ENCODE measurements at places on chromosomes 7 and 10.

DNA sequence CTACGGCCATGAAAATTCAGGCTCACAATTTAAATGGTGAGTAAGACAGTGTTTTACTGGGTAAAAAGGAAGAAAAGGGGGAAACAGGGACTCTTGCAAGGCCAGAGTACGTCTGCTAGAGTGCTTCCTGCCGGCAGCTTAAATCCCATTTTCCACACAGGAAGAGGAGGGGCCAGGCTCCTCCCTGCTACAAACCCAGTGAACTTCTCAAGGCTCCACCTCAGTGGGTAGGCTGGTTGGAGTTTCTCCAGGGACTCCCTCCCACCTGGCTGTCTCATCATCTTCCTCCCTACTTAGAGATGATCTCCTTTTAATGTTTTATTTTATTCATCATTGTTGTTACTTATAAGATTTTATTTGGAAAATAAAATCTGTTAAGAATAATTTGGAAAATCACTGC, 62.6 kb upstream of the SEMA3C start:
- DNase-seq = no peak

DNA sequence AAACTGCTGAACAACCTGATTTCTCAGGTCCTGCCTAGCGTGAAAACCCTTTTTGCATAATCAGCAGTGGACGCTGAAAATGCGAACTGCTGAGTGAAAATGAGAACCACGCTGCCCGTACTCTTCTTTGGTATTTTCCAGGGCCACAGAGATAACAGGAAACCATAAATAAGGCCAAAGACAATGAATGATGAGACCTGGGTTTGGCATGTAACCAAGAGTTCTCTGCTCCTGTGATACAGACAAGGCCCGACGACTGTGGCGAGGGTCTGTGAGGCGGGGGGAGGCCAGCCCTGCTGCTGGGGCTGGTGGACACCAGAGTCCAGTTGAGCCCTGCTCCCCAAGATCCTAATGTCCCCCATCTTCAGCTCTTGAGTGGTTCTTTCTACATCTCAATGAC, 236.0 kb downstream of the WDR11 start:
- DNase-seq = no peak

DNA sequence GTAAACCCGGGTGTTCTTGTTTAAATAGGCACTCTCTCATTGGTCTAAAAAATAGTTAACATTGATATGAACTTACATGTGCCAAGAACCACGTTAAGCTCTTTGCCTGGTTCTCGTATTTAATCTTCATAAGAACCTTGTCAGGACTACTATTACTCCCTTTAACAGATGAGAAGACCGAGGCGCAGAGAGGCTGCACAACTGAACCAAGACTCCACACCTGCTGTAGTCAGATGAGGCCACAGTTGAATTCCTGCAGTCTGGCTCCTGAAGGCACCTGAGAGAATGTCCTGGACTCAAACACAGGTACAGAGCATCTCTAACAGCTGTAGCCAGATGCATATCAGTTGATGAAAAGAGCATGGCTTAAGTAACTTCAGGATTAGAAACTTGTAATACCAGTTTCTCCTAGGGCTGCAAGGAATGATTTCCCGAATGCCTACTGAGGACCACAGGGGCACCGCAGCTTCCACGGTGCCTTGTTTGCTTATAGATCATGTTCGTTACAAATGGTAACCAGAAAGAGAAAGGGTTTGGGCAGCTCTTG, 9.5 kb downstream of the DDC start:
- DNase-seq = no peak

- no peak for DNase-seq
Observed at GRCh38 chr7:33463131-33463530, 333.8 kb downstream of the BBS9 start.

DNA sequence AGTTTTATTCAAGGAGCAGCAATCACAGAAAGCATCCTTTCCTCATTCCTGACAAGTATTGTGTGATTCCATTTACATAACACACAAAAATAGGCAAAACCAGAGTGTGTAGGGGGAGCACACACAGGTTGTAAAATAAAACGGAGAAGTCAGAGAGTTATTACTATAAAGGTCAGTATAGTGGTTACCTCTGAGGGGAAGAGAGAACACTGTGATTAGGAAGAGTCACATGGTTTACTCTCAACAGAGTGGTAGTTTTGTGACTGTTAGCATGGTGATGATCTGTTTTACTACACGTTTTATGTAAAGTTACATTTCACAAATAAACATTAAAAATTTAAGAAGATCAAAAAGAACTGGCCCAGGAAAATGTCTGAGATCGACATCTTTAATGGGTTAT, 74.6 kb downstream of the VPS41 start:
- no peak for DNase-seq

DNA sequence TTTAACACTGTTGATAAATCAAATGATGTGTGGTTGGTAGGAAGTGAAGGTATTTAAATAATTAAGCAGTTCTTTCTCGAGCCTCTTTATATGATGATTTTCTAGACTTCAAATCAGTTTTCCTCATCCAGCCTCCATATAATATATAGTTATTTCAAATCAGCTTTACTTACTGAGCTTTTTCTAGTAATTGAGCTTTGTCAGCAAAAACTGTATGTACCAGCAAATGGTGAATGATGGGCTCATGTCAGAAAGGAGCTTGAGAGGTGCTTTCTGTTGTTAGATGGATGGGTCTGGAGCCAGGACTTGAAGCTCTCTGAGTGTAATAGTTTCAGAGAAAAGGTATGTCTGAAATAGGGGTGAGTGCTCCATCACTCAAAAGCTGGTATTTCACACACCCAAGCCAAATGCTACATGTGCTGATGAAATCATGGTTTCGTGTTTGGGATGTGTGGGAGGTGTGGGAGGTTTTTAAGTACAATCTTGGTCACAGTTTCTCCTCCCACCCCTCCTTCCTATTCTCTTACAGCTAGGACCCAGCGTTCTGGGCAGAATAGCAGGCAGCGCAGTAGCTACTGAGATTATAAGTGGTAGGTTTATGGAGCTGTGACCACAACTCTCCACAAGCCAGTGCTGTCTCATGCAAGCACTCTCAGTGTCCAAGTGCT, 55.8 kb downstream of the LRMDA start:
- no peak for DNase-seq

DNA sequence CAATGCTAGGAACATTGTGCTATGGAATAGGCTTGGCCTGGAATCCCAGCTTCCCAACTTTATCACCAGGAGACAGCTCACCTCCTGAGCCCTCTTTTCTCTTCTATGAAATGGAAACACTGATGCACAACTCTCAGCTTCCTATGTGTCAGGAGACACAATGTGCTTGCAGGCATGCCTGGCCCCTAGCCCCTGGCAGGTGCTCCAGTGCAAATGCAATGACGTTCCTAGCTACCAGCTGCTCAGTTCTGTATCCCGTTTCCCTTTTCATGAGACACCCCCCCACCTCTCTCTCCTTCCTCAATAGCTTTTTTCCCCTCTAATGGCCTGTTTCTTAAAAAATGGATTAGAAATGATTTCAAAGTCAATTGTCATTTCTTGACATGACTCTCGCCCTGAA, 30.7 kb downstream of the HABP2 start:
- DNase-seq = no peak

DNA sequence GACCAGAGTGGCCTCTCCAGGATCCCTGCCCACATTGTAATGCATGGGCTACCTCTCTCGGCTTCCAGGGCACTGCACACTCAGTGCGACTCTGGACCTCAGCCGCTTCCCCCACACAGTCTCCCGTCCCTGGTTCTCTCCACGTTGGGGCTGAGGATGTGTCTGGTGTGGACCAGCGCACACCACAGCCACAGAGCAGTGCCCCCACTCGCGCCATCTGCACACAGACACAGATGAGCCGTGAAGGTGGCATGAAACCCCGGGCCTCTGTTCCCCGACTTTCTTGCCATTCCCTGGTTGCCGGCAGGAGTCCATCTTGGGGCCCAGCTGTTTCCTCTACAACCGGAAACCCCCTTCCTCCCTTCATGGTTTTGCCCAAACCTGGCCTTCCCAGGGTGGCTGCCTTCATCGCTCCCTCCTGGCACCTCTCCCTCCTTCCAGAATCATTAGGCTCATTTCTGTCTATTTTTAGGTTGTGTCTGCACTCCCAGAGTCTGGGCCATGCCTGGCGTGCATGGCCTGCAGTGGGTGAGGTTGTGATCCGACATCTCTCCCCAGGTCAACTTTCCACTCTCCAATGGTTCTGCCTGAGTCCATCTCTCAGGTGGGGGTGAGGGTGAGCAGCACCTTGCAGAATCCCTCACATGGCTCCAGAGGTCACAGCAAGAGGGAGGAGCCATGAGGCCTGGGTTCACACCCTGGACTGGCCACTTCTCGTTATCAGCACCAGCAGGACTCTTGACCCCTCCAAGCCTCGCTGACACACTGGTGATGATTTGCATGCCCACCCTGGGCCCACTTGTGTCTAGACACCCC, 10.1 kb downstream of the RASGEF1A start:
- DNase-seq = no peak

DNA sequence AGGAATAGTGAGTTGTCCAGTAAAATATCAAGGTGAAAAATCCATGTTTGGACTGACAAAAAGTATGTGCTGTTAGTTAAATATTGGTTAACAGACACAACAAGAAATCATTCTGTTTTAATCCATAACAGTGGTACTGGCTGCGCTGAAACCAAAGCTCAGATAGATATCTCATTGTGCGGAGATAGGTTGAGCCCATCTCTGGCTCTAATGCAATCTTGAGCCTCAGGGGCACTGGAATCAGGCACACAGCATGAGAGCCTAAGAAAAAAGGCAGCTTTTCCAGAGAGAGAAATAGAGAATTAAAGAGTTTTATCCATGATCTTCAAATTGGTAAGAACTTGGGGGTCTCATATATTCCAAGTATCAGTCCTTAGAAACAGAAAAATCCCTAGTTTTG, 373.7 kb downstream of the HPSE2 start:
- no peak for DNase-seq

DNA sequence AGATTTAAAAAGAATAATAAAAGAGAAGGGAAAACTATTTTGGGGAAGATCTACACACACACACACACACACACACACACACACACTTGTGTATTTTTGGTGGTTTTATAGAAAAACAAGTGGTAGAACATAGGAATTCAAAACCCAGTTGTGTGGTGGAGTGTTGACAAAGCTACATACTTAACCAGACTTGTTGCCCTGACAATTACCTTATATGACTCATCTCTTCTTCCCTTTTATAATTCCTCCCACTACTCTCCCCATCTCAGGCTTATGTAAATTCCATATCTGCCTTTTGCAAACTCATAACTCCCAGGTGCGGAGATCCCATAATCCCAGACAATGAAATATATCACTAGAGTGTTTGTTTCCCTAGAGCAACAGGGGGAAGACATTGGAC, 873.7 kb downstream of the NXPH1 start:
- no peak for DNase-seq

GRCh38 chr10:2927958-2928840, 139.1 kb upstream of the PFKP start:
- peak; percentile 68 for DNase-seq

DNA sequence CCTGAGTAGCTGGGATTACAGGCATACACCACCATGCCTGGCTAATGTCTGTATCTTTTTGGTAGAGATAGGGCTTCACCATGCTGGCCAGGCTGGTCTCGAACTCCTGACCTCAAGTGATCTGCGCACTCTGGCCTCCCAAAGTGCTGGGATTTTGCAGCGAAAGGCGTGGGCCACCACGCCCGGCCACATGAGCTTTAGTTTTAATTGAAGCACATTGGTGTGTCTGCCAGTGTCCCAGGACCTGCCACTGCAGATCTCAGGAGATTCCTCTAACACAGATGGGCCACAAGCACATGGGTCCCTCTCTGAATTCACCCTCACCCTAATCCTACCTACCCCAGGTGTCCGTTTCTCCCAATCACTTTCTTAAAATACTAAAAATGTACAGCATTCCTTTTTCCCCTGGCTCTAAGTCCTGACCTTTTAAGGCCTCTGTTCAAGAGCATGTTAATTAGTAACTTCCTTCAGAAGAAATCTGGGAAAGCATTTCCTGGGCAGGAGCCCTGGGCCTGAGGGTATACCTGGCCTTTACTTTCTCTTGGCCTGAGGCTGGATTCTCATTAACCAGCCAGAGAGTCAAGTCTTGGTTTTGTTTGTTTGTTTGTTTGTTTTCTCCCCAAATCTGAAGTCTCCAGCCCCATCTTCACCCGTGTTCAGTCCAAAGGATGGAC, 82.6 kb downstream of the PRPF18 start:
- no peak for DNase-seq

DNA sequence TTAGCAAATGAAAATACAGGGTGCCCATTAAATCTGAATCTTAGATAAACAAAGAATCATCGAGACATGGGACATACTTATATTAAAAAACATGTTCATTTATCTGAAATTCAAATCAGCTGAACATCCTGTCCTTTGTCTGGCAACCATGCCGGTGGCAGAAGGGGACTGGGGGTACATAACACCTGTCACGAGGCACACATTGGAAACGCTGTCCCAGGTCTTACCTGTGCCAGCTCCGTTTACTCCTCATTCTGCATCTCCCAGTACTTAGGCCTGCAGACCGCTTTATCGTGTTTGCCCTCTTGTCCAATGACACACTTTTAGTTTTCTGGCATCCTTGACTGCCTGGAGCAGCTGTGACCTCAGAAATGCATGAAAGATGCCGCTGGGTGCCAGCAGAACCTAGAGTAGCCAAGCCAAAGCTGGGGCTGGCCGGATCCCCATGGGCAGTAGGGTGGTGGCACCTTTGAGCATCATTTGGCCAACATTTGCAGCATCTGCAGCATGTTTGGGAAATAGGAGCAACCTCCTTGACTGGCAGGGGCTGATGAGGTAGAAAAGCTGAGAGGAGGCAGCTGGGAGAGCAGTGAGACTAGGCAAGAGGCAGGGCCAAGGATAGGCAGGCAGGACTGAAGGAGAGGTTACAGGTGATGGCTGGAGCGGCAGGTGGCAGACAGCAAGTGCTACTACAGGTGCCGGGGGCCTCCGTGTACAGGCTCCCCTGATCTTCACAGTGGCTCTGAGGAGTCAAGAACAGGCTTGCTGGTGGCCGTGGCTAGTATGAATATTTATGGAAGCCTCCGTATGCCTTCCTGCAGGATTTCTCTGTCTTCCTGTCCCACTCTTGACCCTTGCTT, 62.3 kb upstream of the BTBD16 start:
- no peak for DNase-seq

- no peak for DNase-seq
Observed at GRCh38 chr7:143048827-143049226, 3.3 kb upstream of the OR6V1 start.

DNA sequence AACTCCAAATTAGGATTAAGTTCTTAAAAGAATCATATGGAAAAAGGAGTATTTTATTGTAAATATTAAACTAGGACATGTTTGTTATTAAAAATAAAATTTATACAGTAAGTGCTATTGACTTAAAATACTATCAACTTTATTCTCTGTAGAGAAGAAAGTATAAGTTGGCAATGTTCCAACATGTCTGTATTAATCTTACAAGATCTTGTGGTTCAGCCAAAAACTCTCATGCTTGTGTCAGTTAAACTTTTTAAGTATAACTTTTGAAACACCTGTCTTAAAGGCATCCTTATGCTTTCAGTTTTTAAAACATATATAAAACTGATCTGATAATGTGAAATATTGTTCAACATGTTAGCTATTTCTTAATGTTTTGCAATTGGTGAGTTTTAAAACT, 160.7 kb downstream of the ZEB1 start:
- no peak for DNase-seq

GRCh38 chr7:90180011-90180585, 25.8 kb downstream of the STEAP1 start:
- no peak for DNase-seq
